Calu3 (cell line): ENCODE measurements at places on chromosomes 4 and X. TPM values are rescaled to one million over a fixed set of nuclear protein-coding genes. Genes with fewer than 3 reads are reported as not detected.

The SFRP2 gene
- not detected in 2 replicates for total RNA-seq

The CD40LG gene
- not detected in 2 replicates for total RNA-seq

The CDS1 gene
- 18.8 and 22.4 TPM in 2 replicates for total RNA-seq

The TMPRSS11A gene
- not detected in 2 replicates for total RNA-seq

The POU3F4 gene
- not detected in 2 replicates for total RNA-seq

The USP51 gene
- 1.2 and 1.5 TPM in 2 replicates for total RNA-seq

The GPRASP1 gene
- total RNA-seq = 3.6 and 3.9 TPM in 2 replicates

The PPP3CA gene
- 33.2 and 33.7 TPM in 2 replicates for total RNA-seq

The TLR6 gene
- 0.68 and 0.73 TPM in 2 replicates for total RNA-seq

The DUSP21 gene
- total RNA-seq = not detected in 2 replicates

The UCP1 gene
- not detected in 2 replicates for total RNA-seq

The EOLA2 gene
- 41.2 and 47.3 TPM in 2 replicates for total RNA-seq

The DDIT4L gene
- 0.57 and 1.2 TPM in 2 replicates for total RNA-seq

The ATOH1 gene
- total RNA-seq = not detected in 2 replicates

The ALB gene
- total RNA-seq = not detected in 2 replicates

The MAGEA1 gene
- not detected in 2 replicates for total RNA-seq

The SYTL5 gene
- 0.47 and 1.2 TPM in 2 replicates for total RNA-seq

The NWD2 gene
- 1.4 TPM in 2 replicates for total RNA-seq

The NXF2B gene
- not detected in 2 replicates for total RNA-seq

The VEGFD gene
- 0.97 and 1.6 TPM in 2 replicates for total RNA-seq

The C4orf51 gene
- total RNA-seq = not detected in 2 replicates

The BMP2K gene
- total RNA-seq = 27.4 and 29.8 TPM in 2 replicates

The INPP4B gene
- total RNA-seq = 86.9 and 114 TPM in 2 replicates
